ENCODE measurements at places on chromosomes 7 and 10.

- DNase-seq = no peak
Observed at GRCh38 chr7:42572561-42572960, 335.6 kb upstream of the GLI3 start.

DNA sequence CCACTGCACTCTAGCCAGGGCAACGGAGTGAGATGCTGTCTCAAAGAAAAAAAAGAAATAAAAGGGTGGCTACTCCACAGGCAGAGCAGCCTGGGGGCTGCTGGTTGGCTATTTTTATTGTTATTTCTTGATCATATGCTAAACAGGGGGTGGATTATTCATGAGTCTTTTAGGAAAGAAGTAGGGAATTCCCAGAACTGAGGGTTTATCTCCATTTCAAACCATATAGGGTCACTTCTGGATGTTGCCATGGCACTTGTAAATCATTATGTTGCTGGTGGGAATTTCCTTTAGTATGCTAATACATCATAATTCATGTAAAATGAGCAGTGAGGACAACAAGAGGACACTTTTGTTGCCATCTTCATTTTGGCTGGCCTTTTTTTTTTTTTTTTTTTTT, 52.1 kb upstream of the GHITM start:
- no peak for DNase-seq

GRCh38 chr10:84241185-84241790, at the start of gene LRIT1:
TSS of gene LRIT1 (minus strand) at chr10:84241546. CDS start at chr10:84241439, 107 bp downstream.
- DNase-seq = no peak

DNA sequence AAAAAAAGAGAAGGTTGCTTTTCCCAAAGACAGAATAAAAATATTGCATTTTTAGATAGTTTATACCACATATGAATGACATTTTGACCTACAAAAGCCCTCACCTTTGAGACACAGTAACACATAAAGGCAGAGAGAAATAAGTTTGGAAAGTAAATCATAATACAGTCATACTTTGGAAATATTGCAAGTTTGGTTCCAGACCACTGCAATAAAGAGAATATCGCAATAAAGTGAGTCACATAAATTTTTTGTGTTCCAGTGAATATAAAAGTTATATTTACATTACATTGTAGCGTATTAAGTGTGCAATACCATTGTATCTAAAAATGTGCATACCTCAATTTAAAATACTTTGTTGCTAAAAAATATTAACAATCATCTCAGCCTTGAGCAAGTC, 40.3 kb downstream of the CCDC71L start:
- DNase-seq = no peak
